Frontal cortex (tissue), 4 donors: ENCODE measurements at places on chromosomes 4 and X. TPM values are rescaled to one million over a fixed set of nuclear protein-coding genes. Genes with fewer than 3 reads are reported as not detected.
A peak's percentile ranks its signal among the peaks of the same experiment; 100 is the strongest.

GRCh38 chrX:135973548-135974278 lies at the start of gene MMGT1:
TSS of gene MMGT1 (minus strand) at chrX:135973988. CDS start at chrX:135973675, 313 bp downstream.
- DNase-seq = peak; percentile 77

DNA sequence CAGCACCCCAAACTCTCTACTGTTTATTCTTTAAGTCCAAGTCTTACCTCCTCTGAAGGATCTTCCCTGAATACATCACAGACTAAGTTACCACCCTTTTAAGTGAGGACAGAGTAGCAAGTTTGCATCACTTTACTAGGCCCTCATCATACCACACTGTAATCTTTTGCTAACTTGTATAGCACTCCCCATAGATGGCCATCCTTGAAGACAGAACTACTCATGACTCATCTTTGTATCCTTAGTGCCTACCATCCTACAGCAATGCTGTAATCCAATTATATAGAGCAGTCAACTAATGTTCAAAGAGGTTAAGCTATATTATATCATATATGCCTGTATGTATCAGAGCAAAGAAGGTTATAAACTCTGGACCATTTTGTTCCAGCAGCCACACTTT lies 101.4 kb downstream of the ADAMTS3 start:
- no peak for DNase-seq

DNA sequence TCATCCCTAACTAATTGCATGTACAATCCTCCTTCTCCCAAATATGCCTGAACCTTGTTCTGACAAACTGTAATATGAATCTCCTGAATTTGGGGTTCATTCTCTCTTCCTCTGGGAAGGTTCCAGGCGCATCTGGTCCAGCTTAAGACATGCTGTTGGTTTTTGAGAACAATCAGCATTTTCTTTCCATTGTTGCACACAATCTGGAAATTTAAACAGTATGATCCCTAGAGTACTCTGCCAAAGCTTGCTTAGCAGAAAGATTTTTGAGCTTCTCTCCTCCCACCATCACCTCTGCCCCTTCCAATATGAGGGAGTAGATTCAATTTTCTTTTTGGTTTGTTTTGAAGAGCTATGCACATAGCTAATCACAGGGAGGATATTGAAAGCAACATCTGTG lies 50.1 kb downstream of the SRPX start:
- no peak for DNase-seq

- DNase-seq = no peak
Measured at GRCh38 chr4:177092807-177093206, 216.9 kb upstream of the NEIL3 start.

SUPT20HL1 gene
- not detected for total RNA-seq
